ENCODE measurements at places on chromosomes 7 and 10.

- DNase-seq, result no peak
These were observed 182.1 kb upstream of the SHH start for GRCh38 chr7:155994279-155994811.

DNA sequence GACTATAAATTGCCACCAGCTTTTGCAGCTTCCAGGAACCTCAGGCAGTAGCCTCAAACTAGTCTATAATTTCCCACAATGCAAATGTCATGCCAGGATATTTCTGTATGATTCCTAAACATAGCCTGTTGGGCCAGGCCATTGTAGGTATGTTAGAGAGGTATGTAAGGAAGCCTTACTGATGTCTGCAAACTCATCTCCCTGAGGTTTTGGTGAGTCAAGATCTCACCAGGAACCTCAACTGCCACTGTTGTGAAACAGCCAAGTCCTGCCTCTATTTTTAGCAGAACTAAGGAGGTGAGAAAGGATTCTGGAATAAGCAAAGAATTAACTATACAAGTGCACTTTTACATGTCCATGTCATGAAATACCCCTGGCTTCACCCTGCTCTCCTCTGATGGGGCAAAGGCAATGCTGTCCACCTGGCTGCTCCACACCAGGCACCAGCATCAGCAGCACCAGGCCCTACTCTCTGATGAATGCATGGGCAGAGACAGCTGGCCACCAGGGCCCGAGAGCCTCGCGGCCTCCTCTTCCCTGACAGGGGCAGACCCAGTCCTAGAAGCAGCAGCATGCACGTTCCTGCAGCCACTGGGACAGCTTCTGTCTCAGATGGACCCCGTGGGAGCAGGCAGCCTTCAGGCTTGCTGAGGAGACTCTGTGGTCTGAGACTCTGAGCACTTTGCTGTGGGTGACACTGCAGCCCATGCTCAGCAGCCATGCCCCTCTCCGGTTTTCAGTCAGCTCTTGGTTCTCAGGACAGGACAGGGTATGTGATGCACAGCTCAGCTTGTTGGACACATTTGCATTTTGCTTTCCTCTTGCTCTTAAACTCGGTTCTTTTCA is 147.3 kb downstream of the ZMYND11 start:
- no peak for DNase-seq

GRCh38 chr7:11294965-11295364 is 321.3 kb downstream of the PHF14 start:
- DNase-seq, result no peak

GRCh38 chr7:25893436-25893835 is 258.6 kb upstream of the NFE2L3 start:
- no peak for DNase-seq

DNA sequence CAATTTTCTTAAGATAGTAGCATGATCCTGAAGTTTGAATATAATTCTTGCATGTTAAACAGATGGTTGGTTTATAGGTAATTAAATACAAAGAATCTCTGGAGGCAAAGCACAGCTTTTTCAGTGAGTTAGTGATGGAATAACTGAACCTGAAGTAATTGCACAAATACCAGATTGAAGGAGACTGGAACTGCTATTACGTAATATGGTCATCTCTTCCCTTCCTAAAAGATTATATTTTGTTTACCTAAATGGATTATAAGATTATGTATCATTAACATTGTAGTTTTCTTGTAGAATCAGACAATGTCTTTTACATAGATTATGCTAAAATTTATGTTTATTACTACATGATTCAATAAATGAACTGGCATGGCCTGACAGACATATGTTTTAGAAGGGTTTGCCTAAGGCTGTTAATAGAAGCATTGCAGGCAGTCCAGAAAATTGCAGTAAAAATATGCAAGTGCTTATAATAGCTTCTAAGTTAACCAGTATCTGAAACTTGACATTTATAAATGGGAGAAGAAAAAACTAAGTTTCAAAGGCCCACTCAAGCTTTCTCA is 35.8 kb upstream of the GPR37 start:
- DNase-seq, result no peak

GRCh38 chr7:152910545-152911225 is 151.1 kb downstream of the ACTR3B start:
- no peak for DNase-seq

- DNase-seq, result no peak
These were observed 435.3 kb upstream of the IGFBP3 start for GRCh38 chr7:46356371-46356770.

DNA sequence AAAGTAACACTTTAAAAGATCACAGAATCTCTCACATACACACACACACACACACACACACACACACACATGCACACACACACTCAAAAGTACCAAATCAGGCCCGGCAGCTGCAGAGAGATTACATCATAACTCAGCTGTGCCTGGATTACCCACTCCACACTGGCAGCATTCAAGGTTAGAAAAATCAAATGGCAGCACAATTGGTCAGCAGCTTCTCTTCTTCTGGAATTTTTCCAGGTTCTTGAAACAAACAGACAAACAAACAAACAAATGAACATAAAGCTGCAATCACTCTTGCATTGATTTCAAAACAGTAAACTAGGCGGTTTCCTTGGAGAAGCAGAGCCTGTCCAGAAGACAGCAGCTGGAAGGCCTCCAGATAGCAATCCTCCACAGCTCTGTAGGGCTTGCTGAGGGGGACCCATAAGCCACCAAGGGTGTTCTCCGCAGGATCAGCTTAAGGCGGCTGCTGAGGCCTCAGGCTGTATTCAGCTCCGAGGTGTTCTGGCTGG is 24.5 kb upstream of the FAM133B start:
- no peak for DNase-seq

- no peak for DNase-seq
These were observed 176.9 kb upstream of the AOAH start for GRCh38 chr7:36900988-36901710.

DNA sequence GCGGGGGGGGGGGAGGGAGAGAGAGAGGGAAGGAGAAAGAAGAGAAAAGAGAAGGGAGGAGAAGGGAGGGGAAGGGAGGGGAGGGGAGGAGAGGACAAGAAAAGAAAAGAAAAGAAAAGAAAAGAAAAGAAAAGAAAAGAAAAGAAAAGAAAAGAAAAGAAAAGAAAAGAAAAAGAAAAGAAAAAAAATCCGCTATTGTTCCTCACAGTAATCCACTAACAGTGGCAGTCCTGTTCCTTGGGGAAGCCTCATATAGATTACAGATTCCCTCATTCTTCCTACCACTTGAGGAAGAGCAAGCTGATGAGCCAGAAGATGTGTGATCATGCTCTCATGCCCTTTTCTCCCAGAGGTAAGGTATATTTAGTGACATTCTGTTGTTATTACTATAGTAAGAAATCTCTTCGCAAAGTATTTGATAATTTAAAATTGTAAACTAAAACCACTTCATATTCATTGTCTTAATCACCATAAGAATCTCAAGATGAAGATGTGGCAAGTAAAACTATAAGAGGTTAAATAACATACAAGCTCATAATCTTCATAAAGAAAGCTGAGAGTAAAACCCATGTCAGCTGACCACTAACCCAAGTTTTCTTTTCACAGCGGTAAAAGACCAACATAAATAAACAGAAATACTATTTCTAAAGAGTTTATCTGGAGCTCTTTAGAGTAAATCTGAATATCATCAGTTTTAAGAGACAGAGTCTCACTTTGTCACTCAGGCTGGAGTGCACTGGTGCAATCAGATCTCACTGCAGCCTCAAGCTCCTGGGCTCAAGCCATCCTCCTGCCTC is 128.1 kb downstream of the JMJD1C start:
- DNase-seq, result no peak
